NCI-H1092 treated with DMSO at 0.1 percent for 48 hours (cell line): ENCODE measurements at places on chromosomes 3 and 15.

- no peak for DNase-seq
Measured at GRCh38 chr3:194218646-194219453, 82.9 kb downstream of the HES1 start.

DNA sequence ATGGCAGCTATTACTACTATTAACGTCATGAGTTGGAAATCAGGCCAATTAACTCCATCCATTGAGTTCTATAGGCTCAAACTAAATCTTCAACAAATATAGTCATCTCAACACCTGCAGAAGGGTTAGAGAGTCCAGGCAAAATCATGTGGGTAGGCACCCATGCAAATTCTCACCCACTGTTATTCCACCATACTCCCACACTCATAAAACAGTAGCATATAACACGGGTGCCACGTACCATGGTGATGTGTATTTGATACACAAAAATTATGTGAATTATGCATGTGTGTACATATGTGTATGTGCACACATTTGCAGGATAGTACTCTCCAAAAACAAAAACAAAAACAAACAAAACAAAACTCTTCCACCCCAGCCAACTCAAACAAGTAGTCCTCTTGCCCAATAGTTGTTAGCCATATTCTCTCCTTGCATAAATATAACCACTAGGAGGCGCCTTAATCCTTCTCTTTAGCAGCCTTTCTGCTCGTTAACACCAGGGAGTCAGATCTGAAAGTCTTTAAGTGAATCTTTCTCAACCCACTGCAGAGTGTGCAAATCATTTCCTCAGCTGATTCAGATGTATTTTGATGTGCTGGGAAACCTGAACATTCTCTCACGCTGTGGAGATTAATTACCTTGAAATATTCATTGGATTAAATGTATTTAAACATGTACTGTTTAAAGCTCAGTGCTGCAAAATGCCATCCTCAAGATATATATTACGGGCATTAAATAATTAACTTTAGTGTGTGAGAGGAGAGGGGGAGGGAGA lies 38.0 kb upstream of the COPB2 start:
- DNase-seq = peak; percentile 91

DNA sequence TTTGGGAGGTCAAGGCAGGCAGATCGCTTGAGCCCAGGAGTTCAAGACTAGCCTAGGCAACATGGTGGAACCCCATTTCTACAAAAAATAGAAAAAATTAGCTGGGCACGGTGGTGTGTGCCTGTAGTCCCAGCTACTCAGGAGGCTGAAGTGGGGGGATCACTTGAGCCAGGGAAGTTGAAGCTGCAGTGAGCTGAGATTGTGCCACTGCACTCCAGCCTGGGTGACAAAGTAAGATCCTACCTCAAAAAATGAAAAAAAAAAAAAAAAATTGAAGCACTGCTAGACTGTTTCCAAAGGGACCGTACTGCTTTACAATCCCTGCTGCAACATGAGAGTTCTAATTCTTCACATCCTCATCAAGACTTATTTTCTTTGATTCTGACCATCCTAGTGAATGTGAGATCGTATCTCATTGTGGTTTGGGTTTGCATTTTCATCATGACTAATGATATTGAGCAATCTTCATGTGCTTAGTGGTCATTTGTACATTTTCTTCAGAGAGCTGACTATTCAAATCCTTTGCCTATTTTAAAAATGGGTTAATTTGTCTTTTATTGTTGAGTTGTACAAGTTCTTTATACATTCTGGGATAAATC lies 10.8 kb downstream of the CMTM8 start:
- DNase-seq = no peak

GRCh38 chr3:71389911-71390573 lies 193.5 kb downstream of the FOXP1 start:
- DNase-seq = peak; percentile 31

- no peak for DNase-seq
Measured at GRCh38 chr15:45549541-45550220, 27.1 kb upstream of the SLC30A4 start.

- DNase-seq = no peak
Measured at GRCh38 chr3:145359040-145359439, 801.9 kb downstream of the PLOD2 start.

DNA sequence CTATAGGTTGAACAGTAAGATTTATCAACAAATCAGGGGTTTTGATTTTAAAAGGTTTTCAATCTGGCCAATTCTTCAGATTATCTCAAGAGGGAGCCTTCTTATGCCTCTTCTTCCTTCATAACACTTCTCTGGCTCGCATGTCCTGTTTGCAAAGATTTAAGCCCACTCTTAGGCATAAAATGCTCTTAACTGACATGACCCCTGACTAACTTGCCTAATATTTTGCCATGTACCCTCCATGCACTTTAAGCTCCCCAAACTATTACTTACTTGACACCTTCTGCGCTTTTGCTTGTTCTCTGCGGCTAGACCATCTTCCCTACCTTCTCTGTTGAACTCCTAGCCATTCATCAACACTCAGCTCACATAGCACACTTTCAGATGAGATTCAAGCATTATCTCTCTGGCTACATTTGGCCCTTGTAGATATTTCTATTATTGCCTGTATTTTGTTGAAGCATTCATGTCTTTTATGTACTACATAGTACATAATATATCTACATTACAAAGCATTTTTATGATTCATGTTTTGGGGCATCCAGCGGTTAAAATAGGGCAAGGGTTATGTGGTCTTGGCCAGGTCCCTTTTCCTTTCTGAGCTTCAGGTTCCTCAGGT lies 1.0 kb upstream of the ARIH1 start:
- DNase-seq = peak; percentile 37

GRCh38 chr3:104561324-104561723 lies 805.4 kb upstream of the ALCAM start:
- no peak for DNase-seq

DNA sequence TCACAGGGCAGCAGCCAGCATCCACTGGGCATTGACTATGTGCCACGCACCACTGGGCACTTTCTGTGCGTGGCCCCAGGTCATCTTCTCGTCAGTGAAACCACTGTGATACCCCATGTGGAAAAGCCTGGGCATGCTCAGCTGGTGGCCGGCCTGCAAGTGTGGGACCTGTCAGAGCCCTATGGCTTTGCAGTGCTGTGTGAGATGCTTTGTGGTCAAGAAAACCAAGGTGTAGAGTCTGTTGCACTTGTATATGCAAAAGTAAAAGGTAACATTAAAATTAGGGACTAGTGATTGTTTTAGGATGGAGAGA lies 69.5 kb downstream of the PGPEP1L start:
- no peak for DNase-seq

- no peak for DNase-seq
Measured at GRCh38 chr15:68376447-68377060, 55.4 kb downstream of the ITGA11 start.

GRCh38 chr3:134371542-134372324 lies 2.5 kb downstream of the AMOTL2 start:
- no peak for DNase-seq

GRCh38 chr15:89123181-89123525 lies 34.9 kb downstream of the ABHD2 start:
- no peak for DNase-seq

- DNase-seq = no peak
Measured at GRCh38 chr3:10263646-10264363, 15.5 kb downstream of the TATDN2 start.

- peak; percentile 44 for DNase-seq
Measured at GRCh38 chr3:74267588-74268184, 346.8 kb downstream of the CNTN3 start.

- no peak for DNase-seq
Measured at GRCh38 chr15:25243800-25244097, 195.1 kb downstream of the UBE3A start.

DNA sequence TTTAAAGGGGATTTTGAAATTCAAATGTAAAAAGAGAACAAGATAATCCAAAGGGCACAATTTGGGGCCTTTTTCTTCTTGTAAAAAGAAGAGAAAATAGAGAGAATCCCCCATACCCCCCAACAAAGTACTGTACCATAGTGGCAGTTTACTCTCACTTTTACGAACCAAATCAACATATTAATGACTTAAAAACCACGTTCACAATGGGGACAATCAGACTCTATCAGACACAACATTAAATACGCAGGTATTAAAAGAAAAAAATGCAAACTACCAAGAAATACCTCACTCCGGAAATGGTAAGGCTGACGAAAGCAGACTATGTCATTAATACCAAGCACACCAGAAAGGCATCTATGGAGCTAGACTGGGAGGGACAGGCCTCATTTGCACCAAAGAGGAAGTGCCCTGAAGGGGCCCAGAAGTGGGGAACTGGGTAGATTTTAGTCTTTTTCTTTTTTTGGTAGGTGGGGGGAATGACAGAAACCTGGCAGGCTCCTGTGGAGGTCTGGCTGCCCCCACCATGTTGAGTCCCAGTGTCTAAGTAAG lies 134.3 kb downstream of the TIGIT start:
- DNase-seq = no peak

DNA sequence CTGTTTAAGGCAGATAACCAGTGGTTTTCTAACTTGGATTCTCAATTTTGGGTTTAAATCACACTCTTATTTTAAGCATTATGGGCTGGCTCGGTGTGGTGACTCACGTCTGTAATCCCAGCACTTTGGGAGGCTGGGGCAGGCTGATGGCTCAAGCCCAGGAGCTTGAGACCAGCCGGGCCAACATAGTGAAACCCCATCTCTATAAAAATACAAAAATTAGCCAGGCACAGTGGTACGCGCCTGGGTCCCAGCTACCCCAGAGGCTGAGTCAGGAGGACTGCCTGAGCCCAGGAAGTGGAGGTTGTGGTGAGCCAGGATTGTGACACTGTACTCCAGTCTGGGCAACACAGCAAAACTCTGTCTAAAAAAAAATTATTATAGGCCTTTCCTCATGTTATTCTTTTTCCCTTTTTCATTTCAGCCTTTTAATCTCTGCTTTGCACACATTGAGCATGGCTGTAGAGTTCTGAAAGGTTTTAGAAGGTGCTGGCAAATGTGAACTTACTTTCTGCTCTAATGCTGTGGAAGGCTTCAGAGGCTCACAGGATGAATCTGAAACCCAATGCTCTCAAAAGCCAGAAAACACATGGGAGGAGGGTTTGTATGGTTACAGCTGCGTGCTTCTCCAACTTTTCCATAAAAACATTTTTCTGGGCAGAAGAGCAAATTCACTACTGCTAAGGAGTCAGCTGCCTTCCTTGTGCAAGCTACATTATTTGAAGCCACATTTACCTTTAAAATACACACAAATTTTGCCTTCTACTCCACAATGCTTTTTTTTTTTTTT lies 32.5 kb downstream of the CHAC1 start:
- DNase-seq = no peak

DNA sequence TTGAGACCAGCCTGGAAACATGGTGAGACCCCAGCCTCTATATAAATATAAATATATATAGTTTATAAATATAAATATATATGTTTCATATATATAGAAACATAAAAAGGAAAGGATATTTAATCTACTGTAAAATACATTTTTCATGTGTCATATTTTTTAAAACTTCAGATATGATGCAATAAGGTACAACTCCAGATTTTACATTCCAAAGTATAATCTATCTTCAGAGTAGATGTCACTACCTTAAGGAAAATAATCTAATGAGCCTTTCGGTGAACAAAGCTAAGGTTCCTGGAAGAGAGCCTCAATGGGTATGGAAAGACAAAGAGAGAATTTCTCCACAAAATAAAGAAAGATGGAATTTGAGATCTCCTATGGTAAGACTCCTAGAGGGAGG lies 16.9 kb downstream of the EFHB start:
- no peak for DNase-seq

DNA sequence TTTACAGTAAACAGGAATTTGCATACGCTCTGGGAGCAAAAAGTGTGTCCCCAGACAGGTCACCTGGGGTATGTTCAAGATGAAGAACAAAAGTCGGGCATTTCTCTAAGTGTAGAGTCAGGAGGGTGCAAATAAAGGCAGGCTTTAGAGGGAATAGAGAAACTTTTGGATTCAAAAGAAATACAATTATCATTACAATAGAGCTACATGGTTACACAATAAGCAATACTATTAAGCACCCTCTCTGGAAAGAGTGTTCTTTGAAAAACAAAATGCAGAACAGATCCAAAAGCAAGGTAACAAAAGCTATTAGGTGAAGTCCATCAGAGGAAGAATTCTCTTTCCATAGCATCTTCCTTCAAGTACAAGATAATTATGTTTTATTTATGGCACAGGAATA lies 679.7 kb downstream of the FHIT start:
- DNase-seq = no peak

GRCh38 chr3:33729993-33730392 lies 11.9 kb upstream of the CLASP2 start:
- DNase-seq = no peak

- no peak for DNase-seq
Measured at GRCh38 chr3:86978111-86978551, 12.8 kb downstream of the VGLL3 start.

DNA sequence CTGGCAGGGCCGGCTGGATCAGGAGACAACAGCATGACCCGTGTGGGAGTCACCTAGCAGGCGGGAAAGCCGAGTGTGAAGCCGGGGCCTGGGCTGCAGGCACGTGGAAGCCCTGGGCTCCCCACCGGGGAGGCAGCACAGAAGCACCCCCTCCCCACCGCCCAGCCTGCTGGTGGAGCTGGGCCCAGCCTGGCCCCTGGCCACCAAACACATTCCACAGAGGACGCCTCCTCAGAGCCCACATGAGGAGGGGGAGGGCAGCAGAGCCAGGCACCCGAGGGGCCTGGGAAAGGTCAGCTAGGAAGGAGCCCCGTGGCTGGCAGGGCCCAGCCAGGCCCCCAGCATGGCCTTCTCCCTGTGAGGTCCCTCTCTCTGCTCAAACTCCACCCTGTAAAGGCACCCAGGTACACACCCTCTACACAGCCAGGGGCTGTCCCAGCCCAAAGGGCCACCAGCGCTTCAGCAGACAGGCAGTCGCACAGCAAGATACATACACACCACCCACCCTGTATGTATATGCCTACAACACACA lies 4.5 kb downstream of the PLXNB1 start:
- no peak for DNase-seq

DNA sequence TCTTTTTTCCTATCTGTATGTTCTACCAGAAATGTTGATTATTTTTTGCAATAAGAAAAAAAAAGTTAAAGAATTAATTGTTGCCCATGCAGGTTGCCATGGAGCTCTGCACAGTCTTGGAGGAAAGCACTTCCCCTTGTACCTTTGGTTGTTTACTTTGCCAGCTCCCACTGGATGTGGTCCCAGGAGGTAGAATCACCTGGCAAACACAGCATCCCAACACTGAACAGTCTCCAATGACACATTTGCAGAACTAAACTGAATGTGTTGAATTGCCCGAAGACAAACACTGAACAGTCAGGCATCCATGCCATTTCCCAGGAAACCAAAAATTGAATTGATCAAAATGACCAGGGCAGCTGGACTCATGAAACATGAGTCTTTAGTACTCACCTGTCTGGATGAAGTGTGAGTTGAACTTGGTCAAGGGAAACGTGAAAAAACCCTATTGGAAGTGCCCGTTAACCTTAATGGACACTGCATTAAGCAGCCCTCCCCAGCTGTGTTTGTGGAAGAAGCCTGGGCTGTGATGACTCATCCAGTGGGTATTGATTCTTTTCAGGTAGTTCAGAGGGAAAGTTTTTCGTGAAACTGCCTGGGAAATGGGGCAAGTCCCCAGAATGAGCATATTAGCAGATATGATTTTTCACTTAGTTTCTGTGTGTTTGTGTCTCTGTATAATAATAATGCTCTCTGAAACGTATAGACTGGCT lies 284.7 kb upstream of the STT3B start:
- peak; percentile 84 for DNase-seq

- DNase-seq = no peak
Measured at GRCh38 chr3:25547943-25548674, 116.6 kb downstream of the TOP2B start.

GRCh38 chr3:117893638-117894037 lies 1141.0 kb downstream of the IGSF11 start:
- no peak for DNase-seq
